ENCODE measurements at places on chromosomes 6 and 20.

GRCh38 chr20:24701668-24702067 lies 232.2 kb downstream of the SYNDIG1 start:
- DNase-seq: no peak

GRCh38 chr6:119880840-119881239 lies 531.3 kb upstream of the MAN1A1 start:
- DNase-seq: no peak

DNA sequence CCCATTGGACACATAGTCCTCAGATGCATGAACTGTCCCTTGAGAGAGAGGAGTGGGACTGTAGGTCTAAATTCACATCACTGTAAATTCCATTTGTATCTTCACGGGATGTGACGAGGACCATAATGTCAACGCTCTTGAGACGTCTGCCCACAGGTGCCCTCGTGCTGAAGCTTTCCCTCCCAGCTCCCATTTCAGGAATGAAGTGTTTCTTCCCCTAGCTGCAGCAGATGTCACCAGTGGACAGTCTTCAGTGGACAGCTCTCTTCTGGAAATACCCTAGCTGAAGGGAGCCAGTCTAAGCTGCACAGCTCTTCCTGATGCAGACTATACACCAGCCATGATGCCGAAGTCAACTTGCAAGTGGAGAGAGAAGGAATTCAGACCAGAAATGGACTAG lies 217.4 kb upstream of the ECI2 start:
- DNase-seq: no peak

- no peak for DNase-seq
Measured at GRCh38 chr6:168125429-168126001, 46.5 kb upstream of the FRMD1 start.

- DNase-seq: peak; percentile 43
Measured at GRCh38 chr6:161748535-161749416, 474.9 kb upstream of the AGPAT4 start.

DNA sequence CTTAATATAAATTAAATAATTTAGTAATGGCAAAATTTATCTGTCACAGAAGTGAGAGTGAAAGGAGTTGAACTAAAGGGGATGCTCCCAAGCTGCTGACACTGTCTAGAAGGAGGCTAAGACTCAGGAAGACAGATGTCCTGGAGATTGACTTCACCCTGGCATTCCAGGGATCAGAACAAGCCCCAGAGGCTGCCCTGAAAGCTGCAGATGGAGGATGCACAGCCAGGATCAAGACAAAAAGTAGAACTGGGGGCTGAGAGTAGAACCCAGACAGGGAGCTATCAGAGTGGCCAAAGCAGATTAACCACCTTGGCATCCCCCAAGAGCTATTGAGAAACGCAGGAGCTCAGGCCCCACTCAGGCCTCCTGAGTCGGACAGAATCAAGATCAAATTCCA lies 189.2 kb upstream of the PLCB4 start:
- no peak for DNase-seq

GRCh38 chr6:1392813-1393640 lies 3.7 kb downstream of the FOXF2 start:
- no peak for DNase-seq

- DNase-seq: no peak
Measured at GRCh38 chr6:87904011-87904410, 143.6 kb upstream of the SPACA1 start.

- DNase-seq: no peak
Measured at GRCh38 chr20:60482221-60483008, 524.2 kb downstream of the CDH26 start.

DNA sequence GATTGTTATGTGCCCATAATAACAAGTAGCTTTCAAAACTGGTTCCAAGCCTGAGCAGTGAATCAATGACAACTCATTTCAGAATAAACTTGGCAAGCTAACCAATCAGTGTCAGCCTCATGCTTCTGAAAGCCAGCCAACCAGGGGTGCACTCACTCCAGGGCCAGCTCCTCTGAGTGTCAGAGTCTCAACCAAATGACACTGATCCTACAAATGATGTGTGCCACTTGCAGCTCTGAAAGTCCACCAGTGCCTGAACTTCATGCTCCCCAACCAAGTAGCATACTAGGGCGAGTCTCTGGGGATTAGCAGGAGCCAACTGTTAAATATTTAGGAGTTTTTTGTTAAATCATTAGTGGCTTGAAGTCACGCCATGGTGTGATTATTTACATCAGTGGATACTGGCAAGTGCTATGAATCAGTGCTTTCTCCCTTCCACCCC lies 4.5 kb downstream of the IYD start:
- DNase-seq: peak; percentile 77

- DNase-seq: peak; percentile 42
Measured at GRCh38 chr6:95248499-95248898, 328.8 kb upstream of the MANEA start.

DNA sequence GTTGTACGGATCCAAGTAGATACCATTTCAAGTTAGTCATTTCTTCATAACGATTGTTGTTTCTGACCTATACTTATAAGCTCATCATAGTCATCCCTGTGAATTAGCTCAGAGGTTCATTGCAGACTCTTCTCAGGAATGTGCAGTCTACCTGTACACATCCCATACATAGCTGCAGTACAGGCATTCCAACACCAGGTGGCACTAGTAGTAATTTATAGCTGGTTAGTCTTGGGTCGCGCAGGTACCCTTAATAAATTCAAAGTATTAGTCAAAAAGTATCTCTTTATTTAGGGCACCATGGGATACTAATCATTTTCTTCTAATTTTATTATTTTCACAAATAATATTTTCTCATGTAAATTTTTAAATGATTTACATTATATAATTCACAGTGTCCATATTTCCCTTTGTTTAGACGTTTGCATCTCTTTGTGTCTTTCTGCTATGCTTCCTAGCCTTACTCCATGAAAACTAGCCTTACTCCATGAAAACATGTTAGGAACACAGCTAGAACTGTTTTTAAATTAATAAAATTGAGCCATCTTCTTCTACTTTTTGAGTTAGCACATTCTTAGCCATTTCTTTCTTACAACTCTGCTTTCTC lies 128.6 kb upstream of the FAM83B start:
- DNase-seq: peak; percentile 51

DNA sequence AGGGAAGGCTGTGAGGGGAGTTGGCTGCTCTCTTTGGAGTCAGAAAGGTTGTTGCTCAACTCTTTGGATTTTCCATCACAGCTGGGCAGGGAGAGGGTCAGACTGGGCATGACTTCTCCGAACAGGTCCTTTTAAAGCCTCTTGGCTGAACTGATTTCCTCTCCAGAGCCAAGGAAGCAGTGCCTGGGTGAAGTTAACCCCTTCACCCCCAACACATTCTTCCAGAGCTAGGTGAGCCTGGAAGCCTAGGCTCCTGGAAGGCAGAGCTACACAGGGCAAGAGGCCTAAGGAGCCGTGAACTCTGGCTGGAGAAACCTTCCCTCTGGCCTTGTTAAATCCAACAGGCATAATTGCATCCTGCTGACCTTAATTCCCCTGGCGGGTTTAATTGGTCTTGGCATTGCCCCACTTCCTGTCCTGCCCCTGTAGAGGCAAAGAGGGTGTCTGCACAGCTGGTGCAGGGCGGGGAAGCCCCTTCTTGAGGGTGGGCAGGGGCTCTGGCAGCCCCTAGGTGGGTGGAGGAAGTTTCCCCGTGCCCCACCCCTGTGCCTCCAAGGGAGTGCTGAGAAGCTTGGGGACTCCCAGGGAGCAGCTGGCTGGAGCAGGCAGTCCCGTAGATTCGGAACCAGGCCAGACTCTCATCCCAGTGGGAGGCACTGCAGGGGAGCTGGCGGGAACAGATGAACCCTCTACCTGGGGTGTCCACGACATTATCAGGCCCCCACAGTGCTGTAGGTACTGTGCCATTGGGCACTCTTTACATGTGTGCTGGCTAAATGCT lies 3.6 kb upstream of the MYLK2 start:
- no peak for DNase-seq

DNA sequence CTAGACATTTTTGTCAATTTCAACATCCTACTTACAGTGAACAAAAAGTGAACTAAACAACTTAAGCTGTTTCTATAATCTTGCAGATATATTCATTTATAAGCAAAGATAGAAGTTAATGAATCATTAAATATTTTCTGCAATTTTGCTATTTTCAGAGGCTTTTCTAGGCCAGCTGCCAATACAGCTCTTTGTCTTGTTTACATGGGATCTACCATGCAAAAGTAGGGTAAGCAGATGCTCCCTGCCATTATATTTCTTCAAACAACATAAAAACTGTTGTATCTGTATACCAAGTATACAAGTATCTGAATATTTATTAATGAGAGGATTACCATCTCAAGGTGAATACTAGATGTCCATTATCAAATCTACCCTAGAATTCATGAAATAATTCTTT lies 15.4 kb downstream of the PNISR start:
- no peak for DNase-seq

- no peak for DNase-seq
Measured at GRCh38 chr6:163501439-163501838, 86.9 kb downstream of the QKI start.

DNA sequence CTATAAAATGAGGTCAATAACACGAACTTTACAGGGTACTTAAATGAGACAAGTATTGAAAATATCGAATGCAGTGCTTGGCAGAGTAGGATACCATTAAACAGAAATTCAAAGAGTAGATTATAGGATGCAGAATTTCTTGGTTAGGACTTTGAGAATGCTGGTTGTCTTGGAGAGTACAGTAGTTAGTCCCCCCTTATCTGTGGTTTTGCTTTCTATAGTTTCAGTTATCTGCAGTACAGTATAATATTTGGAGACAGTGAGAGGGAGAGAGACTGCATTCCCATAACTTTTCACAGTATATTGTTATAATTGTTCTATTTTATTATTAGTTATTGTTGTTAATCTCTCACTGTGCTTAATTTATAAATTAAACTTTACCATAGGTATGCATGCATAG lies 290.5 kb downstream of the BTBD9 start:
- DNase-seq: no peak

DNA sequence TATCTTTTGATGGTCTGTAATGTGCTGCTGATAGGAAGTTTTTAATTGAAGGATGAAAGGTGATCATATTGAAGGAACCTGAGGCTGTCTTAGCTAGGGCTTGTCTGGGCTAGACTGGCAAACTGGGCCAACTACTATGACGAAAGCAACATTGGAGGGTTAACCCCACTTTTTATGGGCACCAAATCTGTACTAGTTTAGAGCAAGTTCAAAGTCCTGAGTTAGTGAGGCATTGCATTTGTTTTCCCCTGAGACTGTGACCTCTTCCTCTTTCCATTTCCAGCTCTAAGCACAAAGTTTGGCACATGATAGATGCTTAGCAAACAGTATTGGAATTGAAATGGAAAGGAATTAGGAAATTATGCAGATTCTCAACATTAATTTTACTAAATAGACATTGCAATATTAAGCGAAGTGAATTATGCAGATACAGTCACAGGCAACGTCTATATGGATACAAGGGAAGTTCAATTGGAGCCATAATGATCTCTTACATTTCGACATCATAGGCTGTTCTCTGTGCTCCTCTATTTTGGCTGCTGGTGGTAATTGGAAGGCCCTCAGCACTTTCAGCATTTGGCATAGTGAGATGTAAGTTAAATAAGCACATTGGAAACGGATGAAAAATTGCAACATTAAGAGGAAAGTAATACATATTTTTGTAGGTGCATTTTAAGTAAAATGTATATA lies 22.2 kb downstream of the CEP57L1 start:
- no peak for DNase-seq

- no peak for DNase-seq
Measured at GRCh38 chr6:147734151-147734550, 225.7 kb downstream of the SAMD5 start.

- no peak for DNase-seq
Measured at GRCh38 chr20:9637889-9638288, 123.5 kb downstream of the LAMP5 start.

DNA sequence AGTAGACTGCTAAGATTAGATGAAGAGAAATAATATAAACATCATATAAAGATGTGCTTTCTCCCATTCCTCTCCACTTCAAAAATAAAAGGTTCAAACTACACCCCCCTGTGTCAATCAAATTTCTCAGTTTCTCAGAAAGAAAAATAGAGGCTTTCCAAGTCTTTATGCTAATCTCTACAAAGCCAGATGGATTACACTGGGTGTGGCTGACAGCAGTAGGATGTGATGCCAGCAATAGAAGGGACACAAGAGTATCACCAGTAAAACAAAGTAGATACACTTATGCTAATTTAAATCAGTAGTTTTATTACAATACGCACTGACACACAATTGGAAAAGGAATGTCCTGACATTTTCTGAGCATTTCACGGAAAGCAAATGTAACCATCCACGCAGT lies 353.4 kb downstream of the RNGTT start:
- no peak for DNase-seq

DNA sequence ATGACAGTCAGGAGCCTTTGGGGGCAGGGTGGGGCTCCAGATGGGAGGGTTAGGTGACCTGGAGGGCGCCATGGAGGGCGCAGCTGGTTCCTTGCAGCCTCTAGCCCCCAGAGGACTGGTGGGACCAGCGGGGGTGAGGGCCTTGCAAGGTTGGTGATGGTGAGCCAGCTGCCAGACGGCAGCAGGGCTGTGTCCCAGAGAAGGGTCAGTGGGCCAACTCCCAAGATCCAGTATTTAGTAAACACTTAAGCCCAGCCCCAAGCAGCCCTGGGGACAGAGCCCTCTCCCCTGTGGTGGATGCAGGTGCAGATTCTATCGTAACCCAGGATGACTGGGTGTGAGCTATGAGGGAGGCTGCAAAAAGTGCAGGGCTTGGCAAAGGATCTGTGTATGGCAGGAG lies 201.5 kb upstream of the RNF24 start:
- DNase-seq: no peak

- no peak for DNase-seq
Measured at GRCh38 chr20:41622584-41622983, 4.4 kb upstream of the CHD6 start.

DNA sequence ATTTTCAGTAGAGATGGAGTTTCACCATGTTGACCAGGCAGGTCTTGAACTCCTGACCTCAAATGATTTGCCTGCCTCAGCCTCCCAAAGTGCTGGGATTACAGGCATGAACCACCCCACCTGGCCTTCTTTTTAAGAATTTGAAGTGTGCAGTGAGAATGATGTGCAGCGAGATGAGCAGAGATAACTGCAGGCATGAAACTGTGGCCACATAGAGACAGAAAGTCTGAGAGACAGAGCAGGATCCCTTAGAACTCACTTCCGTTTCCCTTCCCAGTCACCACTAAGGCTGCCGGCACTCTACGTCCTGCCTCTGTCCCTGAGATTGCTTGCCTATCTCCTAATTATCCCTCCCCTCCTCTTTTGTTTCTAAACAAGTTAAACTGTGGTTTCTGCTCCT lies 27.2 kb downstream of the IL22RA2 start:
- DNase-seq: no peak

DNA sequence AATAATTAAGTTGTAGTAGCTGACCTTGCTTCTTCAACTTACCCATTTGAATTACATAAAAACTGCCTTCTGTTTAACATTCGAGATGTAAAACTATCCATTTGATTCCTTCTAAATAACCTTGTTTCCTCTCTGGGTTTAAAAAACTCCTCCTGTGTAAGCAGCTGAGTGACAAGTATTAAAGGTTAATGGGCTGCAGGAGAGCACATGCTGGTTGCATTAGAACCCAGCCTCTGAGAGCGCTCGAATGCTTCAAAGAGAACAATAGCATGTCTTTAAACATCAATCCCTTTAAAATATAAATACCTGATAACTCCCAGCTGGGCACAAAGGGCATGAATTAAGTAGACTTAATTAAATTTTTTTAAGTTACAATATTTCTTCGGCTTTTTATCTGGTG lies 215.8 kb downstream of the EYA4 start:
- no peak for DNase-seq

- no peak for DNase-seq
Measured at GRCh38 chr20:41304424-41305079, 13.0 kb downstream of the ZHX3 start.

Data from fibroblast of skin of right biceps (primary cell).